ENCODE measurements at places on chromosomes 5 and 9. TPM values are rescaled to one million over a fixed set of nuclear protein-coding genes. Genes with fewer than 3 reads are reported as not detected.

The NUDT12 gene
- 9.2 TPM for total RNA-seq

The CDH9 gene
- 0.10 TPM for total RNA-seq

The GRXCR2 gene
- total RNA-seq = not detected

The SLC4A9 gene
- total RNA-seq = not detected

- DNase-seq = no peak
- no peaks in the 10 kb centered on the region for H3K4me1 ChIP-seq
- no peak overlapping the region for H3K27ac ChIP-seq
- H3K27me3 ChIP-seq = no peaks in the 10 kb centered on the region
- H3K36me3 ChIP-seq = no peaks in the 10 kb centered on the region
These were observed 130.2 kb downstream of the DCP2 start for GRCh38 chr5:113106821-113107220.

- H3K27ac ChIP-seq = no peak overlapping the region
- H3K4me1 ChIP-seq = peaks cover 7% of the 10 kb centered on the region
- H3K27me3 ChIP-seq = no peaks in the 10 kb centered on the region
- no peak overlapping the region for H3K4me3 ChIP-seq
These were observed 43.5 kb downstream of the SH3PXD2B start for GRCh38 chr5:172410662-172411483.

- no peaks in the 10 kb centered on the region for H3K36me3 ChIP-seq
- no peak overlapping the region for H3K27ac ChIP-seq
- H3K4me3 ChIP-seq = no peak overlapping the region
- no peaks in the 10 kb centered on the region for H3K27me3 ChIP-seq
- no peak for DNase-seq
These were observed 8.9 kb upstream of the ZNF454 start for GRCh38 chr5:178931846-178932760.

GRCh38 chr5:65800775-65801174 is 78.8 kb downstream of the NLN start:
- no peak for DNase-seq
- no peak overlapping the region for H3K4me3 ChIP-seq
- no peaks in the 10 kb centered on the region for H3K36me3 ChIP-seq
- no peaks in the 10 kb centered on the region for H3K4me1 ChIP-seq
- no peaks in the 10 kb centered on the region for H3K27me3 ChIP-seq

GRCh38 chr9:37452611-37453010 is 12.6 kb downstream of the ZBTB5 start:
- no peaks in the 10 kb centered on the region for H3K27me3 ChIP-seq
- no peak overlapping the region for H3K27ac ChIP-seq
- H3K4me3 ChIP-seq = no peak overlapping the region
- peaks cover 40% of the 10 kb centered on the region for H3K4me1 ChIP-seq
- 0 out of 2 replicates have a peak, but pooled peaks cover 3% of the 10 kb centered on the region for H3K36me3 ChIP-seq
- DNase-seq = no peak

DNA sequence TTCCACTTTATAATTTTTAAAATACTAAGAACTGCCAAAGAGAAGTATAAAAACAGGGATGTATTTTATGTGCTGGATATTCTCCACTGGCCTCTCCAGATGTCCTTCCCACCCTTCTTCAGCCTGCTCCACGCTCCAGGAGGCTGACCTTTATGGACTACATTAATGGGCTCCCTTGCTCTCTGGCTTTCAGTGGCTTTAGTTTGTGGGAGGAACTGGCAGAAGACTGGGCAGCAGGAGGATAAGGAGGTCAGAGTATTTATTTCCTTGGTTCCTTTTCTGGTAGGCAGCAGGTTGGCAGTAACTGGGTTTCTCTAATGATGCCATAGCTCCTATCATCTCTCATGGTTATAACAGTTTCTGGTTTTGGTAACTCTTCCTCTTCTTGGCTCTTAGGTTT is 133.9 kb downstream of the PAM start:
- H3K27me3 ChIP-seq = no peaks in the 10 kb centered on the region
- no peaks in the 10 kb centered on the region for H3K36me3 ChIP-seq
- H3K27ac ChIP-seq = no peak overlapping the region
- no peak overlapping the region for H3K4me3 ChIP-seq

DNA sequence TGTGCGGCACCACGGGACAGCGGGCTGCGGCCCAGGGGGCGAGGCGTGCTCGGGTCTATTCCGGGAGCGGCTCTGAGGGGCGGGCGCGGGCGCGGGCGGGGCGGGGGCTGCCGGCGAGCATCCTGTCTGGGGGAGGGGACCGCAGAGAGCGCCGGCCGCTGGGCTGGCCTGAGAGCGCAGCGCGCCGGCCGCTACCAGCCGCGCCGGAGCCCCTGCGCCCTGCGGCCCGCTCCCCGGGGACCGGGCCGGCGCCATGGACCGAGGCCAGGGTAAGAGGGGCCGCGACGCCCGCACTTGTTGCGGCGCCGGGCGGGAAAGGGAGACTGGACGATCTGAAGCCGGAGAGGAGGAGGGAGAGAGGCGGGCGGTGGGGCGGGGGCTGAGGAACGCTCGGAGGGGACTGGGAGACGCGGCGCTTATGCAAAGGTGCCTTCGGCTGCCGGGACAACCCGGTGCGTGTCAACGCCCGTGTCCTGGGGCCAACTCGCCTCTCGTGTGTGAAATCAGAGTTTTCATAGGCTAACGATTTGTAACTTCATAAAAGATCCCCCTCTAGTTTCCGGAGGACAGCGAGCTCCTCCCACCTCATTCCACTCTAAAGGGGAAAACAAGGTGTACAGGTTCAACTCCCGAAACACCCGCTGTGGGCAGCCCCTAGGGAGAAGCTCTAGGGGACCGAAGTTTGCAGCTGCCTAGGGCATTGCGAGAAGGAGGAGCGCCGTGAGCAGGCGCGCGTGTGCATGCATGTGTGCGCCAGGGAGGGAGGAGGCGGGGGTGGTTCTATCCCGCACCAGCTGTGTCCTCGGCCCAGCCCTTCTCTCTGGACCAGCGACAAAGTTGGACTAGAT is at the start of gene AFAP1L1:
Gene AFAP1L1, plus strand, starts transcription at position 144 of the 848 bp plus-strand sequence. Its CDS starts 110 bp downstream, at position 254.
- H3K4me3 ChIP-seq = peak within 1 kb of the TSS; percentile 54
- H3K4me1 ChIP-seq = peaks cover 10% of the 10 kb centered on the region
- DNase-seq = no peak
- no peaks in the 10 kb centered on the region for H3K27me3 ChIP-seq
- H3K27ac ChIP-seq = peak within 1 kb of the TSS; percentile 74

DNA sequence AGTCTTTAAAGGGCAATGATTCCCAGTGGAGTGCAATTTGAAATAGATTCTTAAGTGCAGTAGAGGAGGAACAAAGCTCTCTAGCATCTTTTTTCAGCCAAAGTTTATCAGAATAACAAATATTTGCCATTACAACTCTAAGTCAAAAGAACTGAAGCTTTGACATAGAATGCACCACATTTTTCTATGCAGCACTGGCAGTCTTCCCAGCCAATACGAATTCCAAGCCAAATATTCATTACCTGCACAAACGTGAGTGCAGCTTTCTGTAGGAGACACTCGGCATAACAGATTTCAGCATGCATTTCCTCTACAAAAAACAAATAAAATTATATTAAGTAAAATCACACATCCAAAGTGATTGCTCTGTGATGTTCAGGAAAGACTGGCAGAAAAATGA is 103.4 kb downstream of the TTC39B start:
- no peak overlapping the region for H3K4me3 ChIP-seq
- H3K27me3 ChIP-seq = no peaks in the 10 kb centered on the region

DNA sequence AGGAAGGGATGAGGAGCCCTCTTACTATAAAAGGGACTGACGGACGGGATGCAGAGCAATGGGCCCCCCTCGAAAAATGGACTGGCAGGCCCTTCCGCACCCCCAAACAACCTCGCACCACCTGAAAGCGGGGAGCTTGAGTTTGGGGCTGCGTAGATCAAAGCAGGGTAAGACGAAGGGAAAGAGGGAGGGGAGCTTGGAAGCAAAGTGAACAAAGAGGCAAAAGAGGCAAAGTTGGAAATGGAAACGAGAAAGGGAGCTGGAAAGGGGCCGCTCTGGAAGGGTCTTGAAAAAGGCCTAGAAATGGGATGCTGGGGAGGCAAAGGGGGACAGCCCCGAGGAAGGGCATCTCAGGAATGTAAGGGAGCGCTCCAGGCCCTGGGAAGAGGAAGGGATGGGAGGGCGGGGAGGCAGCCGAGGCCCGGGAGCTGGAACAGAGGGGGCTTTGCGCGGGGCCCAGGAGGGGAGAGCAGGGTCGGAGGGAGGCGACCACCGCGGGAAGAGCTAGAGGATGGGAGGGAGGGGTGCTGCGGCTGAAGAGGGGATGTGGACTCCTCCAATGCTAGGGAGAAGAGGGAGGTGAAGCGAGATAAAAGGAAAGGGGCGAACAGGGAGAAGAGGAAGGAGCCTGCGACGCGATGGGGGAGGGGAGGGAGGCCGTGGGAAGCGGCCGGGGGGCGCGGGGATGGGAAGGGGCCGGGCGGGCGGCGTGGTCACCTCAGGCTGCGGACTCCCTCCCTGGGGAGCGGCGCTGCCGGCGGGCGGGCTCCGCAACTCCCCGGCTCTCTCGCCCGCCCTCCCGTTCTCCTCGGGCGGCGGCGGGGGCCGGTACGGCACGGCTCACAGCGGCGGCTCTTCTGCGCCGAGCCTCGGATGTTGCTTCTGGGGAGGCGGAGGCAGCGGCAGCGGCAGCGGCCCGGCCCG is 577 bp downstream of the RNF145 start:
- H3K27ac ChIP-seq = peak overlapping the region; percentile 85
- H3K27me3 ChIP-seq = no peaks in the 10 kb centered on the region
- peaks cover 45% of the 10 kb centered on the region for H3K4me1 ChIP-seq
- DNase-seq = no peak
- H3K4me3 ChIP-seq = peak overlapping the region; percentile 75
